T-helper 9 cell (primary cell): ENCODE measurements at places on chromosomes 6 and 20.

DNA sequence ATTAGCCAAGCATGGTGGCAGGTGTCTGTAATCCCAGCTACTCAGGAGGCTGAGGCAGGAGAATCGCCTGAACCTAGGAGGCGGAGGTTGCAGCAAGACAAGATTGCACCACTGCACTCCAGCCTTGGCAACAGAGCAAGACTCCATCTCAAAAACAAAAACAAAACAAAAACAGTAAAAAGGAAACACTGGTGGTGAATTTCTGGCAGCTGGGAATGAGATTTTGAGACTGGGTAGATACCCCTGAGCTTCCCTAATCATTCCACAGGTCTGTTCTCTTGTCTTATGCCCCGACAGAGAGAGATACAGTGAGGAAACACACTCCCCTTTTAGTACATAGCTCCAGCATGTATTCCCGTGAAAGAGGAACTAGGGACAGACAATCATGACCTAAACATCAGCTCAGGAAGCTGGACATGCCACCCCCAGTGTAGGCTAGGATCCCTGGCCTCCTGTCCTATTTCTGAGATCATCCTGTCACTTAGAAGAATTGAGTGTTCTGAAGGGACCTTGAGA is 9.6 kb downstream of the MAN1A1 start:
- DNase-seq, result no peak

DNA sequence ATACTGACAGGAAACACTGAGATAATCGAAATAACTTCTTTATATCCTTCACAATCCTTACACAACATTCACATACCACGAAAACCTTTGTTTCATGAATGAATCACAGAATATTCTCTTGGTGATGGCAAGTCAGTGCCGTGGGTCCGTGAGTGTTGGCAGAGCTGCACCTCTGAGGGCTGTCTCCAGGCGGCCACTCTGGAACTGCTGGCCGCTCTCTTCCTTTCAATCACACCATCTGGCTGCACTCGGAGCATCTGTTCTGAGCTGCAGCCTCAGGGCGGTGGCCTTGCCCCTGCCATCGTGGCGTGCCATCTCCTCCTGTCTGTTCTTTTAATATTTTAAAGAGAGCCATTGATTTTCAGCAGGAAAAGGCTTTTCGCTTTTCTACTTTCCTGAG is 129.4 kb upstream of the AFDN start:
- DNase-seq, result no peak

- no peak for DNase-seq
These were observed at the start of gene PRND for GRCh38 chr20:4721719-4722118. Gene PRND (plus strand): TSS chr20:4721909. CDS start chr20:4724552, 2,643 bp downstream.

- DNase-seq, result no peak
These were observed 155.5 kb downstream of the ESR1 start for GRCh38 chr6:151963001-151963400.

DNA sequence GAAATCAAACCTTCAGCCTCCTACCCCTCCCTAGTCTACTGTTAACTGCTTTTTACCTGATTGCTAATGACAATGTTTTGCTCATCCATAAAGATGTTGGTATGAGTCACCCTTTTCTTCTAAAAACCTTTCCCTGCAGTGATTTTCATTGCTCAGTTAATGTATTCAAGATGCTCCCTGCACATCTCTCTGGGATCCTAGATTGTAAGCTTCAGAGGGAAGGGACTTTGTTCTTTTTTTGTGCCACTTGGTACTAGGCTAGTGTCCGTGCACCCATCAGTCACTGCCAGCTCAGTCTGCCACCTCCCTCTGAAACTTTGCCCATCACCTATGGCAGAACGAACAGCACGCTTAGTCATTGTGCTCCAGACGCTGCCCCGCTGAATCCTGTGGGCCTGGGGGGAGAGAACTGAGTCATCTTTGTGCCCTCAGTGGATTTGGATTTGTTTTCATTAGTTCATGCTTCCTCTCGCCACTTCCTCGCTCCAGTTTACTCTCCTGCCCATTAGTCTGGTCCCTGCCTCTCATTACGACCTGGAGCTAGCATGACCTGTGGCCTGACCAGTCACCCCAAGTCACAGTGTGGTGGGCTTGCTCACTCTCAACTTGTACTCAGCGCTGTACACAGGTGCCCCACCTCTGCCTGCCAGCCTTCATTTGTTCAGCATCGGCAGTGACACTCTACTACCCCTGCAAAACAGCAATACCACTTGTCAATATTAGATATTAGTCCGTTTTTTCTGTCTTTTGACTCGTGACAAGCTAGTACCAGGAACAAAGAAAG is 78.0 kb upstream of the TMEM181 start:
- no peak for DNase-seq

DNA sequence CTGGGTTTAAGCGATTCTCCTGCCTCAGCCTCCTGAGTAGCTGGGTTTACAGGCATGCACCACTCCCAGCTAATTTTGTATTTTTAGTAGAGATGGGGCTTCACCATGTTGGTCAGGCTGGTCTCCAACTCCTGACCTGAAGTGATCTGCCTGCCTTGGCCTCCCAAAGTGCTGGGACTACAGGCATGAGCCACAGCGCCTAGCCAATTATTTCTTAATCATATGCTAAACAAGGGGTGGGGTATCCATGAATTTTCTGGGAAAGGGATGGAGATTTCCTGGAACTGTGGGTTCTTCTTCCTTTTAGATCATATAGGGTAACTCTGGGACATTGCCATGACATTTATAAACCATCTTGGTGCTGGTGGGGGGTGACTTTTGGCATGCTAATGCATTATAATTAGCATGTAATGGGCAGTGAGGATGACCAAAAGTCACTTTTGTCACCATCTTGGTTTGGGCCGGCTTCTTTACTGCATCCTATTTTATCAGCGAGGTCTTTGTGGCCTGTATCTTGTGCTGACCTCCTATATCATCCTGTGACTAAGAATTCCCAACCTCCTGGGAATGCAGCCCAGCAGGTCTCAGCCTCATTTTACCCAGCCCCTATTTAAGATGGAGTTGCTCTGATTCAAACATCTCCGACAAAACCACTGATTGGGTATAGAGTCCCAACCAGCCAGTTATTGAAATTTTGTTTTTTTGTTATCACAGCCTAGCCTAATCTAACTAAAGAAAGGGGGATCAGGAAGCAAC is 29.9 kb upstream of the DDR1 start:
- DNase-seq, result no peak

GRCh38 chr20:13684566-13685222 is 46.0 kb upstream of the TASP1 start:
- DNase-seq, result no peak
